ENCODE measurements at places on chromosomes 5 and 9.
A peak's percentile ranks its signal among the peaks of the same experiment; 100 is the strongest.

GRCh38 chr5:50923768-50924494 is 257.5 kb downstream of the PARP8 start:
- DNase-seq = no peak

DNA sequence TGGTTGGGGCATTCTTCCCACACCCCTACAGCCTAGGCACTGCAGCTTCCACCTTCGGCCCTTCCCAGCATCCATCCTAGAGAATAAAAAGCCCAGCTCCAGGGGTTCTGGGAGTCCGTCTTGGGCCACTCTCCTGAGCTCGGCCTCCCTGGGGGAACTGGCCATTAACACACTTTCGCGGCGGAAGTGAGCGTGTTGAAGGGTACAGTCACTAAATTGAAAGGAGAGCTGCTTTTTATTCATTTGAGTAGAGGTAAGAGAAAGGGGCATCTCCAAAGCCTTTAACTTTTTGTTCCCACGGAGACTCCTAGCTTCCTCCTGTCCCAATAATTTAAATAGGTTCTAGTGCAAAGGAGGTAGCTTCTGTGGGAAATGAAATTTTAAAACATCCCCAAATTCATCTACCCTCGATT is 31.0 kb upstream of the NFIB start:
- no peak for DNase-seq

DNA sequence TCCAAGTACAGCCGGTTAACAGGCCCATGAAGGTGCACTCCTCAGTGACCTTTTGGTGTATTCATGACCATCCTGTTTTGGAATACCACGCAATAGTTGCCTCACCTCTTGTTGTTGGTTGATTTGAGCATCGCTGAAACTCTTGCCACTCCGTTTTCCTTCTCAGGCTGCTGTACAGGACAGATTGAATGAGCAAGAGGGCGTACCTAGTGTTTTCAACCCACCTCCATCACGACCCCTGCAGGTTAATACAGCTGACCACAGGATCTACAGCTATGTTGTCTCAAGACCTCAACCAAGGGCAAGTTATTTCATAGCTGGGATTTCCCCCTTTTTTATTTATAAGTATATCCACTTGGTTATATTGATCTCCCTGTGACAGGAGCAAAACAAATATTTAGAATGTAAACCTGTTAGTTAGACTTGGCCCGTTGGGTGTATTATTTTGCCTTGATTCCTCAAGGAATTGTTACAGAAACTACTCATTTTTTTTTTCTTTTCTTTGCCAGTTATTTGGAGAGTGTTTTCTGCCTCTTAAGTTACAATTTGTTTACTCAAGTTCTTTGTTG is 38.1 kb downstream of the FAF2 start:
- DNase-seq = no peak

GRCh38 chr5:1913578-1913977 is 30.9 kb upstream of the IRX4 start:
- DNase-seq = no peak

- DNase-seq = no peak
These were observed 16.5 kb downstream of the DNAJA1 start for GRCh38 chr9:33041432-33042188.

DNA sequence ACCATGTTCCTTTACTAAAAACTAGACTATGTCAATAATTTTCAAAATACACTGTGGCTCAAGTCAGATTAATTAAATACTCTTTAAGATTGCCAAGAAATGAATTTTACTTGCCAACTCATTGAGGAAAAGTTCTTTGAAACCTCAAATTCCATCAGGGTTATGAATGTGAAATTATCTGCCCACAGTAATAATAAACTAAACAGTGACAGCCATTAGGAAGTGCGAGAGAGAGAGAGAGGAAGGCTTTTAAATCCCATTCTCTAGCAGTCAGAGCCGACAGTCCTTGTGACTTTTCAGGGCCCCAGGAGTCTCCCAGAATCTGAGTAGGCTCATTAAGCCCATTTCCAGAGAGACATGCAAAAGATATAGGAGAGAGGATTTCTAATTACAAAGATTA is 236.1 kb downstream of the MARCHF11 start:
- no peak for DNase-seq

DNA sequence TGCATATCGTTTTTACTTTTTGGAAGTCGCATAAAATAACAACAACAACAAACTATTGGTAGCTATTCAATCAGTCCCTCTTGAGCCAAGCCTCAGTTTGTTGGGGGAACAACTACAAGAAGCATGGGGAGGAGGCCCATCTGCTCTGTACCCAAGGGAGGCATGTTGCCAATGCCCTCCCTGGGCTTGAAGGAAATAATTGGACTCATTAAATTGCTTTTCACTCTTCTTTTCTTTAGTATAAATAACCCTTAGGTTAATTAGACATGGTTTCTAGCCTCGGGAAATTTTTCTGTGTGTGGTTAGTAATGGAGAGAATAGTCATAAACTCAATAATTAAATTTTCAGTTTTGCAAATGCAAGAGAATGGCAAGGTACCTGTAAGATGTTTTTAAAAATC is 500.7 kb downstream of the TLE4 start:
- no peak for DNase-seq

GRCh38 chr9:106583751-106584150 is 279.2 kb upstream of the ZNF462 start:
- DNase-seq = no peak

DNA sequence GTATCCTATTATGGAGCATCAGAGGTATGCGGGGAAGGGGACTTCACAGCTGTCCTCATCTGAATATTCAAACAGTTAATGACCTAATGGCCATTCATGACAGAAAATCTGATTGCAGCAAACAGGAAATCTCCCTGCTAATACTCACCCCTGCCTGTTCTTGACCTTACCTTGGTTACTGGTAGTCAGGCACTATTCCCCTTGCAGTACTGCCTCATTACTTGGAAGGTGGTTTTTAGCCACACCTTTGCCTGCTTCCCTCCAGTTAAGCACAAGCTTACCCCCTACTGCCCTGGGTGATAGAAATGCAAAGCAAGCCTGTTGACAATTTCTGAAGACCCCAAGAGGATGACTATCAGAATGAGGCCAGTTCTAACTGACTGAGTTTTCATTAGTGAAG is 332.4 kb downstream of the NTRK2 start:
- DNase-seq = no peak

GRCh38 chr5:54388409-54388808 is 67.1 kb upstream of the HSPB3 start:
- DNase-seq = no peak

DNA sequence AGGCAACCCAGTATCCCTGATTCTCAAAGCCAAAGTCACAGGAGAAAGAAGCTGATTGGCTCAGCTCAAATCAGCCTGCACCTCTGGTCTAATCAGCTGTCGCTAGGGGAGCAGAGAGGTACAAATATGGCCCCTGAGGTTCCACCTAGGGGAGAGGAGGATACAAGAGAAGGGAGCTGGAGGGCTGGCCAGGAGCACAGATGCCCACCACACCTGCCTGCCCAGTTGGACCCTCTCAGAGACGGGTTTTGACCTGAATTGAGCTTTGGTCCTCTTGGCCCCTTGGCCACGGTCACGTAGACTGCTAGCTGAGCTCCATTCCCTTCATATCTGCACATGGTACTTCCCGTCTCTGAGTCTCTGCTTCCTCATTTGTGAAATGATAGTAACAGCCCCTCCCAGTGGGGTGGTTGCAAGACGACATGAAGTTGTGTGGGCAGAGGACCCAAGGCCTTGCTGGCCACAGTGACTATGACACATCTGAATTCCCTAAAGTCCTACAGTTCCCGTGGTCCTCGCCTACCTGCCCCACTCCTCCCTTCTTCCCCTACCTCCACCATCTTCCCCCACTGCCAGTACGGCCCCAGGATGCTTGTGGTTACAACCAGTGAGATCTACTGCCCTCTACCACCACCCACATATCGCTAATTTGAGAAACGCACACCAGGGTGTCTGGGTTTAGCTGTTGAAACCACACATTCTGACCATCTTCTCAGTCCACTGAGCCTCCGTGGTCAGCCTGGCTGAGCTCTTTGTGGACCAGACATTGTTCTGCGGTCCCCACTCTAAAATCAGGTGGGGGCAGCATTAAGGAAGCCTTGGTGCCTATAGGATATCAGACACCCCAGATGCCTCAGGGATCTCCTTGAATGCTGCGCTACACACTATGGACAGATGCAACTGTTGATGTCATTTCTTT is 60.3 kb upstream of the NEK6 start:
- DNase-seq = peak; percentile 37

DNA sequence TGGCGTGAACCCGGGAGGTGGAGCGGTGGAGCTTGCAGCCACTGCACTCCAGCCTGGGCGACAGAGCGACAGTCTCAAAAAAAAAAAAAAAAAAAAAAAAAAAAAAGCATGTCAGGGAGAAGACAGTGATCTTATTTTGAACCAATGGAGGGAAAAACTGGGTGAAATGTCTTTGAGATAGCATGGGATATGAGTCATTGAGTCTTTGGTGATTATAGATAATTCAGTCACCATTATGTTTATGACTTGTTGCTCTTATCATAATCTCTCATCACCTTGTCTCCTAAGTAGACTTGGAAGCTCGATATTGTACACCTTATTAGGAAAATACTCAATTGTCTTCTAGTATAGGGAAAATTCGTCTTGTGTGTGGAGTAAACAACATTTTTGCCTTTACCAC is 55.1 kb upstream of the KDM4C start:
- no peak for DNase-seq

DNA sequence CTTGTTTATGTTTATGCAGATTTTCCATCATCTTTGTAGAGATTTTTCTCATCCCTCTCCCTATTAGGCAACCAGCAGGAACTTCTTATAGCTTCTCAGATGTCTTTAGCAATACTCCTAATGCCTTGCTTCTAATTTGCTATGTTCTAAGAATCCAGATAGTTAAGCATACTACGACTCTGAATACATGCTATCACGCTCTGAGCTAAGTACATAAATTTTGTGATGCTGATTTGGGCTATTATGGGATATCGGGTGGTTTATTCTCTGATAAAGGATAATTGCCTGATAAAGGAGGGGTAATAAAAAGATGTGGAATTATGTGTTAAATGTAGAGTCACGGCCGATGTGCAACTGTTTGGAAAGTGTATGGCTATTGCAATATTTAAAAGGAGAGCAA is 6.5 kb upstream of the FBXL7 start:
- no peak for DNase-seq

DNA sequence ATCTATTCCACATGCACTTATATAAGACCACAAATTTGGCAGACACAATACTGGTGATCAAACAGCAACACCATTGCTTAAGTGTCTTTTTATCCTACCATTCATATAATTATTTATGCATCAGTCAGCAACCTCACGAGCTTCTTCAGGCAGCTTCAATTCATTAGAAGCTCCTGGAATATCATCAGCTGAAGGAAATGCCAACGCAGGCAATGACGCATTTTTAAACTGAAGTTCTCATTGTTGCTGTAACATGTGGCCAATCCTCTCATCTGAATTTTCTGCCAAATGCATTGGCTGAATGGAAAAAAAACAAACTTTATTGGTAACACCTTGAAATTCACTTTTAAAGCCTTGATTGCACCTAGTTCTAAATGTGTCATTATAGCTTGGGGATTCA is 376.4 kb upstream of the RGMB start:
- no peak for DNase-seq

- no peak for DNase-seq
These were observed 3.0 kb downstream of the F2RL2 start for GRCh38 chr5:76620166-76620565.

DNA sequence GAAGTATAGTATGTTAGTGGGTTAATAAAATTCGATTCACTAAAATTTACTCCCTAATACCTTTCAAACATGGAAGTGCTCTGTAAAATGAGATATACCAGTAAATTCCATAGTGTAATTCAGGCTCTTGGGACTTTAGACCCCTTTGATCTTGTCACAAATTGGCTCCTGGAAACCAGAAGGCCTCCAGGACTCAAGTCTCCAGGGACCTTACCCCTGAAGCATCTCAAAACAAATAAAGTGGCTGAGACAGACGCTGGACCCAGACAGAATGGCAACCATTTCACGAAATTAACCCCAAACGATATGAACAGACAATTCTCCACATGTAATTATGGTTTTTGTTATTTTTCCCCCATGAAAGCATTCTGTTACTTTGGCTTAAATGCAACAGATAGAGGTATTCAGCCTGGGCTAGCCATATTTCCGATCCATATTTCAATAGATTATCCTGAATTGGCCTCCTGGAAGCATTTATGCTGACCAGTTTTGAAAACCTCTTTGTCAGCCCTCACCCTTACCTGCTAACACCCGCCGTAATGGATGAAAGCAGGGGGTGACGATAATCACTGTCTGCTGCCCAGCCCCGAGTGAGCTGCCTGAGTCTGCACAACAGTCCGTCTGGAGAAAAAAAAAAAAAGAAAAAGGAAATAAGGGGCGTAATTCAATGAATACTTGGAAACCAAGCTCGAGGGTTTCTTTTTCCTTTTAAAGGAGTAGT is 34.1 kb upstream of the EFNA5 start:
- DNase-seq = no peak

GRCh38 chr9:75990576-75991304 is 100.3 kb downstream of the PCSK5 start:
- no peak for DNase-seq

- no peak for DNase-seq
These were observed 49.9 kb upstream of the GDNF start for GRCh38 chr5:37889612-37890317.

DNA sequence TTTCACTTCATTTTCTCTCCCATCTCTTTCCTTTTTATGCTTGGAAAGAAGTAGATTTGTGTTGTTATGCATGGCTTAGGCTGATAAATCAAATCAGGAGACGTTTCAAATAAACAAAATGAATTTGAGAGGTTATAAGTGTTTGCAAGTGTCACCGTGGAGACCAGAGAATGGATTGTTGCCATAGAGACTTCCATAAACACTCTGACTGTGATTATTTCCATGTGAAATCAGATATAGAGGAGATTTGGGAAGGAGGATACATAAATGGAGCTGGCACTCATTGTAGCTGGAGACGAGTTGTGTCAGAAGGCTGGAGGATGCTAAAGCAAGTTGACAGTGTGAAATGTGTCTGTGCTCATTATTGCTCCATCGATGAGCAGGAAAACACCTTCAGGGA is 84.2 kb upstream of the PCSK1 start:
- no peak for DNase-seq

DNA sequence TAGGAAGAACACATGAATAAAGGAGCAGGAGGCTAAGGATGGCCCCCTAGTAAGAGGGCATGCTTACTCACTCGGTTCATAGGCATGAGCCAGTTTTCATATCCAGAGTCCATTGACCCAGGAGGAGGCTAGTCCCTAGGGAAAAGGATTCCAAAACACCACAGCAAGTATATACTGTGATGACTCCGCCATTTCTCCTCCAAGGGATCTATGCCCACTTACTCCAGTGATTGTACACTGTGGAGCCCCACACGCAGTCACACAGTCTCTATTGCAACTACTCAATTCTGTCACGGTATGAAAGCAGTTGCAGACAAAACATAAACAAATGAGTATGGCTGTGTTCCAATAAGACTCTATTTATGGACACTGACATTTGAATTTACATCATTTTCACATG is 117.7 kb upstream of the ALDH1B1 start:
- no peak for DNase-seq

- no peak for DNase-seq
These were observed 176.4 kb downstream of the FGF18 start for GRCh38 chr5:171595801-171596231.

- DNase-seq = no peak
These were observed 336.3 kb downstream of the KDM4C start for GRCh38 chr9:7094052-7094451.

Measured in CD4-positive, alpha-beta T cell treated with Interferon gamma for 1 hour (primary cell).